CD8-positive, alpha-beta memory T cell (primary cell): ENCODE measurements at places on chromosomes 11 and 22.

GRCh38 chr22:47460861-47461260, 698.4 kb downstream of the TBC1D22A start:
- no peaks in the 10 kb centered on the region for H3K4me1 ChIP-seq
- H3K27me3 ChIP-seq: no peaks in the 10 kb centered on the region
- H3K27ac ChIP-seq: no peak overlapping the region
- H3K4me3 ChIP-seq: no peak overlapping the region

- no peak for DNase-seq
- no peaks in the 10 kb centered on the region for H3K27me3 ChIP-seq
- no peaks in the 10 kb centered on the region for H3K4me1 ChIP-seq
- no peak overlapping the region for H3K27ac ChIP-seq
- H3K4me3 ChIP-seq: no peak overlapping the region
These were observed 221.9 kb downstream of the SBF2 start for GRCh38 chr11:10072142-10072541.

- no peak overlapping the region for H3K4me3 ChIP-seq
- H3K36me3 ChIP-seq: no peaks in the 10 kb centered on the region
- DNase-seq: no peak
- peaks cover 6% of the 10 kb centered on the region for H3K4me1 ChIP-seq
These were observed 11.0 kb upstream of the NRIP3 start for GRCh38 chr11:9014826-9015225.

GRCh38 chr11:8080674-8081590, at the start of gene TUB:
TSS of gene TUB (plus strand) at chr11:8081211. CDS start at chr11:8081511, 300 bp downstream.
- no peaks in the 10 kb centered on the region for H3K36me3 ChIP-seq
- no peak for DNase-seq
- H3K4me1 ChIP-seq: no peaks in the 10 kb centered on the region
- no peak within 1 kb of the TSS for H3K27ac ChIP-seq

- DNase-seq: no peak
- H3K4me1 ChIP-seq: no peaks in the 10 kb centered on the region
These were observed 45.4 kb downstream of the YAP1 start for GRCh38 chr11:102155676-102156075.
